ENCODE measurements at places on chromosomes 13 and 19. TPM values are rescaled to one million over a fixed set of nuclear protein-coding genes. Genes with fewer than 3 reads are reported as not detected.
A peak's percentile ranks its signal among the peaks of the same experiment; 100 is the strongest.

DNA sequence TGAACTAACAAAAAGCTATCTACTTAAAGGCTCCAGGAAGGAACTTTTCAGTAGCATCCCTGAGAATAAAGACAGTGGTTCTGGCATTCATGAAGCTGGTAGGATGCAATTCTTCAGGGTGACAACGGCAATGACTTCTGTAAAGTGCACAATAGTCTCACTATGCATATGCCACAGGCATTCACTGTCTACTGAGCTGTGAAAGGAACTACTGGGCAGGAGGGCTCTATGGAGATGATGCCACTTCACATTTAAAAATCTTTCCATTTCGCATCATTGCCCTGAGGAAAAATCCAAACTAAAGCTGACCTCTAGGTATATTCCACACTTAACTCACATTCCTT is 2020.6 kb upstream of the PCDH20 start:
- DNase-seq, result no peak

DNA sequence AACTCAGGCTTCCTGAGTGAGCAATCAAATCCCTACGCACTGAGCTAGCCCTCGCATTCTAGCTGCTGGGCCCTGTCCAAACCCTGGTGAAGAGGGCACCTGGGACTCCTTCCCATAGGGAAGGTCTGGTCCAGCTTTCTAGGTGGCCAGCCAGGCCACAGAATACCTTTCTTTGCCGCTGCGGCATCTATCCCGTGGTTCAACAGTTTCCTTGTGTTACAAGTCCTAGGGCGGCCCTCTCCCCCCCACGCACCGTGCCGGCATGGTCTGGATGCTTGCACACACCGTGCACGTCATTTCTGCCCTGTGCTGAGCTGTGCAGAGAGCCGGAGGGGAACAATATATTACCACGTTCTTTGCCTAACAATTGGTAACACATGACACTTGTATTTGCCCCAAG is 164.6 kb upstream of the TSHZ3 start:
- no peak for DNase-seq

RAVER1 gene
- total RNA-seq, result 4.9 TPM

DNA sequence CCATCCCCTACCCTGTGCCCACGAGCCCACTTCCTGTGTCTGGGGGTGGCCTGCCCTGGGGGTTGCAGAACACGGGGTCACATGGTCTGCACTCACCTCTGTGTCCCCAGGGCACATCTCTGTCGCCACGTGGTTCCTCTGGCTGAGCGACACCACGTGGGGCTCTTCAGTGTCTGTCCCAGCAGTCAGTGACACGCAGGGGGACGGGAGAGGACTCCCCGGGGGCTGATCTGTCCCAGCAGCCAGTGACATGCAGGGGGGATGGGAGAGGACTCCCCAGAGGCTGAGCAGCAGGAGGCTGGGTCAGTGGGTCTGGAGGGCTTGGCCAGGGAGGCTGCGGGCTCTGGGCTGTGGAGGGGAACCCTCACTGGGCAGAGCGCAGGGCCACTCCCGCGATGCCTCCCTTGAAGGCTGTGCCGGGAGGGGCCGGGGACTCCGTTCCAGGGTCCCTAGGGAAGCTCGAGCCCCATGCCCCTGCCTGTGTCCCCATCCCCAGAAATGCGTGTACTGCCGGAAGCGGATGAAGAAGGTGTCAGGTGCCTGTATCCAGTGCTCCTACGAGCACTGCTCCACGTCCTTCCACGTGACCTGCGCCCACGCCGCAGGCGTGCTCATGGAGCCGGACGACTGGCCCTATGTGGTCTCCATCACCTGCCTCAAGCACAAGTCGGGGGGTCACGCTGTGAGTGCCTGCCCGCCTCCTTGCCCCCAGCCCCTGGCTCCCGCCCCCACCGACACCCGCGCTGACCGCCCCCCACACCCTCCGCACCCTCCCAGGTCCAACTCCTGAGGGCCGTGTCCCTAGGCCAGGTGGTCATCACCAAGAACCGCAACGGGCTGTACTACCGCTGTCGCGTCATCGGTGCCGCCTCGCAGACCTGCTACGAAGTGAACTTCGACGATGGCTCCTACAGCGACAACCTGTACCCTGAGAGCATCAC is 174.8 kb downstream of the KDM4B start:
- no peak for DNase-seq

CYP2A6 gene
- not detected for total RNA-seq

- DNase-seq, result no peak
These were observed 3.7 kb upstream of the TYROBP start for GRCh38 chr19:35911790-35912189.

- DNase-seq, result peak; percentile 33
These were observed 227.2 kb downstream of the FOXO1 start for GRCh38 chr13:40438999-40439797.

DNA sequence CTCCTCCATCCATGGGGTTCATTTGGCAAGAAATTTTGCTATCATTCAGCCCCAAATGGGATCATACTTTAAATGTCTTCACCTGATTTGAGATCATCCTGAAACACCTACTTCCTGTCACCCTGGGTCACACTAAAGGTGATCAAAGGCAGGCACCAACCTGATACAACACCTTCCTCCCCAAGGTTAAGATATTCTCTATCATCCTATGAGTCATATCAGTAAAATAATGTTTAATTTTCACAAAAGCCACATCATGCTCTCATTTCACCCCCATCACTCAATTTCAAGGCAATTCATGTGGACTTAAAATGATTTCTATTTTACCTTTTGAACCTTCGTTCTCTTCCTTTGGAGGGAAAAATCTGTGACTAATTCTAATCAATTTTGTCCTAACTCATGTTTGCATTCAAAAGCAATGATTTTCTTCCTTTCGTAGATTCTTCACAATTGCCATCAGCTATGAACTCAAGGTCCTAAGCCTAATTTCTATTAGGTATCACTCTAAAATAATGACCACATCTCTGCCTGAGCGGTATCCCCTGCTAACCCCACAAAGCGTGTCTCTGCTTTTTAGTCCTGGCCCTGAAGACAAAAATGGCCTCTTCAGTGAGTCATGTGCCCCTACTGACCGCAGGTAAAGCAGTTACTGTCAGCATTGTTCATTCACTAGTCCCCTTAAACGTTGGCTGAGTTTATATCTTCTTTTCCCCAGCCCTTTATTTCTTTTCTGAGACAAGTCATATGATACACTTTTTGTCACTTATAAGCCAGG is 139.0 kb downstream of the SPRY2 start:
- DNase-seq, result no peak

DNA sequence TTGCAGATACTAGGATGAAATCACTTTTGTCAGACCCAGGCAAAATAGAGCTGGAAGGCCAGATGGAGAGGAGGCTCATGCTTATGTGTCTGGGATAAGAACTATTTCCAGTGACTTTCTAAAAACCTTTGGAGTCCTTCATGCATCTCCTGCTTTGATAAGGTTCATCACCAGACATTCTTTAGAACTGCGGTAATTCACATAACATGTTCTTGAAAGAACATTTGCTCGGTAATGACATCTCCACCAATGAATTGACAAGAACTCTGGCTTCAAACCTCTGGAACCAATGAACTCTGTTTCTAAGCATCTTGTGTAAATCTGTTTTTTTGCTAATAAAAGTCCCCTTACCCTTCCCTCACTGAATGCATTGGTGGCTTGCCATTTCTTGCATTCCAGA is 112.0 kb upstream of the KL start:
- DNase-seq, result peak; percentile 73

PRX gene
- 3.6 TPM for total RNA-seq

CA11 gene
- total RNA-seq, result 2.3 TPM

ZBTB32 gene
- total RNA-seq, result not detected

DNA sequence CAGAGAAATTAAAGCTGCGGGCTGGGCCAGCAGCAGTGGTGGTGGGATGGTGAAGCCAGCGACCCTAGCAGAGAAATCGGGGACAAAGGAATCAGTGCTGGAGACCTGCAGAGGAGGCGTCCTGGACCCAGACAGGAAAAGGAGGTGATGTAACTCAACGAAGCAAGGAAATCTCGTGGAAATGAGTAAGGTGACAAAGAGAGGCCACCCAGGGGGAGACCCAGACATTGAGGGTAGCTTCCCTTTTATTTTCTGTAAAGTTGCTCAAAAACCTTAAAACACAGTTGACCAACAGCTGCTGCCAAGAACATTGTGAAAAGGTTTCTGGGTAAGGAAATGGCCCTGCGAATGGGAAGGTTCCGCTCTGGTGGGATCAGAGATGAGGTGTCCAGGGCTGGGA is 13.3 kb upstream of the RETN start:
- DNase-seq, result no peak

Data from fibroblast of lung (primary cell).